ENCODE measurements at places on chromosomes 12 and 14. TPM values are rescaled to one million over a fixed set of nuclear protein-coding genes. Genes with fewer than 3 reads are reported as not detected.

DNA sequence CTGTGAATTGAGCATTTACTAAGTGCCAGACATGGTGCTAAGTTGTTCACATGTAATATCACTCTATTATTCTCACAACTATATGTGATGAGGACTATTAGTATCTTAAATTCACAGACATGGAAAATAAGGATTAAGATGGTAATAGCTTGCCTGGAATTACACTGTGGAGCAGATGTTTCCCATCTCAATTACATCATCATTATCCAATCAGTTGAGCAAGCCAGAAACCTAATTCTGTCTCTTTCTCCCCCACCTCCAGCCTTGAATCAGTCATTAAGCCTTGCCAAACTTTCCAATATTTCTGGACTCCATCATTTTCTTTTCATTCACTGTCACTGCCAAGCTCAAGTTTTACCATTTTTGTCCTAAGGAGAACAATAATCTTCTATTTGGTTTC lies 287.8 kb upstream of the KITLG start:
- peaks cover 2% of the 10 kb centered on the region for H3K4me1 ChIP-seq
- H3K36me3 ChIP-seq, result no peaks in the 10 kb centered on the region
- H3K4me3 ChIP-seq, result no peak overlapping the region
- H3K27me3 ChIP-seq, result no peaks in the 10 kb centered on the region
- no peak overlapping the region for H3K27ac ChIP-seq

- no peak for DNase-seq
- no peak overlapping the region for H3K27ac ChIP-seq
- H3K4me3 ChIP-seq, result no peak overlapping the region
Observed at GRCh38 chr14:97023871-97024270, 226.7 kb downstream of the VRK1 start.

RPL10L gene
- total RNA-seq, result not detected

- H3K4me1 ChIP-seq, result no peaks in the 10 kb centered on the region
- no peak overlapping the region for H3K4me3 ChIP-seq
- no peaks in the 10 kb centered on the region for H3K27me3 ChIP-seq
- H3K36me3 ChIP-seq, result no peaks in the 10 kb centered on the region
- H3K27ac ChIP-seq, result no peak overlapping the region
Observed at GRCh38 chr14:20706657-20707355, 18.2 kb downstream of the ANG start.

- no peak overlapping the region for H3K4me3 ChIP-seq
- no peaks in the 10 kb centered on the region for H3K4me1 ChIP-seq
- peaks cover 29% of the 10 kb centered on the region for H3K36me3 ChIP-seq
- no peaks in the 10 kb centered on the region for H3K27me3 ChIP-seq
- DNase-seq, result no peak
Observed at GRCh38 chr14:92143309-92143708, 21.5 kb downstream of the CPSF2 start.

CLEC2D gene
- 10.3 TPM for total RNA-seq

EIF4B gene
- total RNA-seq, result 774 TPM

- no peak for DNase-seq
- H3K36me3 ChIP-seq, result no peaks in the 10 kb centered on the region
- H3K4me3 ChIP-seq, result no peak overlapping the region
- H3K27me3 ChIP-seq, result no peaks in the 10 kb centered on the region
- H3K27ac ChIP-seq, result no peak overlapping the region
Observed at GRCh38 chr12:20398686-20399085, 30.3 kb downstream of the PDE3A start.

IGF1 gene
- not detected for total RNA-seq

DNA sequence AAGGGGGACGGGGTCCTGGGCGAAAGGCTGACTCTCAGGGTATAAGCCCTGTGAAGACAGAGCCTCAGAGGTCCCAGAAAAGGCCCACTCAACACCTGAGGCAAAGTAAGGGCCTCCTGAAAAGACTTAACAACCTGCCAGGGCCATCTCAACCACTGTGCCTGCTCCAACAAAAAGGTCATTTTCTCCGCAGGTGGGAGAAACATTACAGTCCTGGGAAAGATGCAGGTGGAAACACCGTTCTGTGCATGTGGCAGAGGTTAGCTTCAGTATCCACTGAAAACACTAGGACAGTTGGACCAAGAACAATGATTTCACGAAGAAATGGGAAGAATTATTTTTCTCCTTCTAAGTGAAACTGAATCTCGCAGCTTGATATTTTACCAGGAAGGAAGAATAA lies 50.9 kb downstream of the CCDC88C start:
- H3K27me3 ChIP-seq, result no peaks in the 10 kb centered on the region
- no peak overlapping the region for H3K27ac ChIP-seq
- DNase-seq, result no peak
- no peak overlapping the region for H3K4me3 ChIP-seq
- peaks cover 45% of the 10 kb centered on the region for H3K4me1 ChIP-seq
- H3K36me3 ChIP-seq, result no peaks in the 10 kb centered on the region

GRCh38 chr12:113762155-113762881 lies 203.8 kb downstream of the RBM19 start:
- no peak overlapping the region for H3K27ac ChIP-seq
- no peaks in the 10 kb centered on the region for H3K27me3 ChIP-seq
- no peaks in the 10 kb centered on the region for H3K36me3 ChIP-seq
- peak; percentile 90 for DNase-seq
- H3K4me1 ChIP-seq, result peaks cover 24% of the 10 kb centered on the region
- H3K4me3 ChIP-seq, result no peak overlapping the region

GRCh38 chr12:123741937-123742572 lies 20.0 kb upstream of the DNAH10 start:
- no peak overlapping the region for H3K27ac ChIP-seq
- H3K4me1 ChIP-seq, result no peaks in the 10 kb centered on the region
- H3K4me3 ChIP-seq, result no peak overlapping the region
- H3K36me3 ChIP-seq, result peaks cover 11% of the 10 kb centered on the region
- no peak for DNase-seq
- no peaks in the 10 kb centered on the region for H3K27me3 ChIP-seq

DNA sequence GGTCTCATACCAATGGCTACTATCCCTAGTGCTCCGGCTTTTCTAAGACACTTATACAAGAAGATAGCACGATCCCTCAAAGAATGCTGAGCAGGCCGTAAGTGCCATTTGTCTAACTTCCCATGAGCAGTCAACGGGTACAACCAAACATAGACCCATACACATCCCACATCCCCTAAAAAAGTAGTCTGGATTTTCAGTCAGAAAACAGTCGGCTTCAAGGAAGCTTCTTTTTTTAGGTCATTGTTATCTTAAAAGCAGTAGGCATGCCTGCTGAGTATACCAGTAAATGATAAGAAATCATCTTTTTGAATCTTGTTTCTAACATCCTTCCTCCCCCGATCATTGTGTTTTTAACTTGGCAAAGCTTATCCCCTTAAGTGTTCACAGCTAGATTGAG lies 19.8 kb downstream of the OSBPL8 start:
- no peak for DNase-seq
- H3K27me3 ChIP-seq, result no peaks in the 10 kb centered on the region
- H3K27ac ChIP-seq, result no peak overlapping the region
- no peaks in the 10 kb centered on the region for H3K36me3 ChIP-seq
- peaks cover 8% of the 10 kb centered on the region for H3K4me1 ChIP-seq
- H3K4me3 ChIP-seq, result no peak overlapping the region

TEAD4 gene
- 22.5 TPM for total RNA-seq

ERP27 gene
- not detected for total RNA-seq

DNA sequence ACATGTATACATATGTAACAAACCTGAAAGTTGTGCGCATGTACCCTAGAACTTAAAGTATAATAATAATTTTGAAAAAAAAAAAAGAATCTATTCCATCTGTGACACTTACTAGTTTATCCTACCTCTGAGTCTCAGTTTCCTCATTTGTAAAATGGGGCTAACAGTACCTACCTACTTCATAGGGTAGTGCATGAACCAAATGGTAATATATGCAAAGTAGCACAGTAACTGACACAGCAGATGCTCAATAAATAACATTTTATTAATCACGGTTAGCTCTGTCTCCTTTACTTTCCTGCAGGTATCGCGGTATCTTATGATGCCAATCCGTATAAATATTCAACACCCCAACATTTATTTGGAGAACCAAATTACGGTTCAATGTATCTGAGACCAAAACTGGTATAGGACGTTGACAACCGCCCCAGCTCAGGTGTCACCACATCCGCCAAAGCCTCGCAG lies 703 bp downstream of the TMED10 start:
- peak overlapping the region; percentile 69 for H3K4me3 ChIP-seq
- H3K27ac ChIP-seq, result peak overlapping the region; percentile 88
- H3K36me3 ChIP-seq, result no peaks in the 10 kb centered on the region

DNA sequence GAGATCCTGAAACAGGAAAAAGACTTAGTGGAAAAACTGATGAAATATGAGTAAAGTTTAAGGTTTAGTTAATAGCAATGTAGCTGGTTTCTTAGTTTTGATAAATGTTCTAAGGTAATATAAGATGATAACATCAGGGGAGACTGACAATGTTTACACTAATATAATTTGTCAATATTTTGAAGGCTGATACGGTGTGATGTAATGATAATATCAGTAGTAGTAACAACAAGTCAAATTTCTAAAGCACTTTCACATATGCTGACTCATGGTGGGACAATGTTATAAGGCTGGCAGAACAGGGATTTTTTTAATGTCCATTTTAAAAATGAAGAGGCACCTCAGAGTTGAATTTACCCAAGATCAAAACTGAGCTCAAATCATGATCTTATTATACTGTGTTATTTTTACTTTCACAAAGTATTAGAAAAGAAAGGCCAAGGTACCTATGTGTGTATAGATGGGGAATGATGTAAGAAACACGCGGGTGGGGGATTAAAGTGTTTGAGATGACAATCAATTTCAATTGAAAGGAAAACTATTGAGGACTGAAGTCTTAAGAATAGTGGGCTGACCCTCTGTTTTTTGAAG lies 2.4 kb upstream of the FLRT2 start:
- no peak for DNase-seq
- H3K27ac ChIP-seq, result no peak overlapping the region

GRCh38 chr12:109191621-109192250 lies 75.3 kb downstream of the ACACB start:
- no peaks in the 10 kb centered on the region for H3K36me3 ChIP-seq
- no peak for DNase-seq
- H3K27me3 ChIP-seq, result no peaks in the 10 kb centered on the region
- no peaks in the 10 kb centered on the region for H3K4me1 ChIP-seq
- no peak overlapping the region for H3K27ac ChIP-seq

TOMM20L gene
- total RNA-seq, result not detected

DNA sequence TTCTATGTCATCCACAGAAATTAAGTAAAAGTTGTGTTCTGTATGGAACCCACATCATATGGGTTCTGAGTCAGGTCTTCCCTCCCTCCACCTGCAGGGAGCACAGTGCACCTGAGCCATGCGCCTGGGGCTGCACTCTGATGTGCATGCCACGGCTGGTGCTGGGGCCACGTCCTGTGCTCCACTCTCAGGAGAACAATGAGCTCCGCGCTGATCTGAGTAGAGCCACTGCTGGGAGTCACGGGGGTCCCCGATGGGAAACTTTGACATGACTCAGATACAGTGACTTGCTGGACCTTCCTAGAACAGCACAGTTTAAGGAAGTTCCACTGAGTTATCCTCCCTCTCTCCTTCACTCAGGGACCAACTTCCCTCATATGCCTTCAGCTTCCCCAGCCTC lies 683.4 kb downstream of the TMEM121 start:
- H3K4me1 ChIP-seq, result no peaks in the 10 kb centered on the region
- no peak overlapping the region for H3K4me3 ChIP-seq
- H3K27me3 ChIP-seq, result no peaks in the 10 kb centered on the region
- no peaks in the 10 kb centered on the region for H3K36me3 ChIP-seq
- no peak for DNase-seq
- H3K27ac ChIP-seq, result no peak overlapping the region

NID2 gene
- 22.0 TPM for total RNA-seq

GNPNAT1 gene
- 41.8 TPM for total RNA-seq

DNA sequence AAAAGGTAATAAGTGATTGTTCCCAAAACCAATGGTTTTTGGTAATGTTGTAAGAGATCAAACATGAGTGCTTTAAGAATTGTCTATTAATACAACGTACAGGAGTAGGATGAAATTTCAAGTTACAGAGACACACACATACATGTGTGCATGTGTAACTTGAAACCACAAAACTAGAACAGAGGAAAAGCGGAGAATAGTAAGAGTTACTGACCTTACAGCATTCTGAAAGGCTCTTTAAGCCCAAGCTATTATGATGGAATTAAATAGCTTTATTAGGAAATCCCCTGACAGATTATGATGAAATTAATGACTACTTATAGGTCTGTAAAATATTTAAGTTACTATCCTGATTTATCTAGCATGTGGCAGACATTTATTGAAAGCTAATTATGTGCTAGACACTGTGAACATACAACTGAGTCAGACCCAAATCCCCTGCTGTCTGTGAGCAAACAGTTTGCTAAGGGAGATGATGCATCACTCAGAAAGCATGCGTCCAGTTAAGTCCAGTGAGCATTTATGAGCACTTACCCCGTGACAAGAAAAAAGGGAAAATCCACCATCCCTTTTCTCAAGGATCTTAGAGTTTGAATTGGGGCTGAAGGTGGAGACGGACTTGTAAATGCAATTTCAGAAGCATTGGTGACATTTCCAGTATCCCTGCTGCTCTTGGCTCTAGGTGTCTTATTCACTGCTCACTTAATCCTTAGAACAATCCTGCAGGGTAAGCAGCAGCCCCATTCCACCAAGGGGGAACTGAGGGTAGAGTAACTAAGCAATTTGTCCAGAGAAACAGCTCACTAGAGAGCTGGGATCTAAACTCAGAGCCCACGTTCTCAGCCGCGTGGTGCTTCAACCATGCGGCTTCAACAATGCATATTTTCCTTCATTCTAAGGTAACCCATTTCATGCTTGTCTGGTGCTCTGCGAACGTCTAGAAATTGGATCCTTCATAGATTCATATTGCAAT lies 117.4 kb downstream of the EML1 start:
- no peak overlapping the region for H3K4me3 ChIP-seq
- H3K27me3 ChIP-seq, result no peaks in the 10 kb centered on the region
- no peaks in the 10 kb centered on the region for H3K36me3 ChIP-seq
- DNase-seq, result peak; percentile 11
- H3K27ac ChIP-seq, result no peak overlapping the region

GRCh38 chr12:52827499-52828090 lies 6.5 kb downstream of the KRT79 start:
- no peaks in the 10 kb centered on the region for H3K27me3 ChIP-seq
- no peak for DNase-seq
- H3K4me1 ChIP-seq, result no peaks in the 10 kb centered on the region

DNA sequence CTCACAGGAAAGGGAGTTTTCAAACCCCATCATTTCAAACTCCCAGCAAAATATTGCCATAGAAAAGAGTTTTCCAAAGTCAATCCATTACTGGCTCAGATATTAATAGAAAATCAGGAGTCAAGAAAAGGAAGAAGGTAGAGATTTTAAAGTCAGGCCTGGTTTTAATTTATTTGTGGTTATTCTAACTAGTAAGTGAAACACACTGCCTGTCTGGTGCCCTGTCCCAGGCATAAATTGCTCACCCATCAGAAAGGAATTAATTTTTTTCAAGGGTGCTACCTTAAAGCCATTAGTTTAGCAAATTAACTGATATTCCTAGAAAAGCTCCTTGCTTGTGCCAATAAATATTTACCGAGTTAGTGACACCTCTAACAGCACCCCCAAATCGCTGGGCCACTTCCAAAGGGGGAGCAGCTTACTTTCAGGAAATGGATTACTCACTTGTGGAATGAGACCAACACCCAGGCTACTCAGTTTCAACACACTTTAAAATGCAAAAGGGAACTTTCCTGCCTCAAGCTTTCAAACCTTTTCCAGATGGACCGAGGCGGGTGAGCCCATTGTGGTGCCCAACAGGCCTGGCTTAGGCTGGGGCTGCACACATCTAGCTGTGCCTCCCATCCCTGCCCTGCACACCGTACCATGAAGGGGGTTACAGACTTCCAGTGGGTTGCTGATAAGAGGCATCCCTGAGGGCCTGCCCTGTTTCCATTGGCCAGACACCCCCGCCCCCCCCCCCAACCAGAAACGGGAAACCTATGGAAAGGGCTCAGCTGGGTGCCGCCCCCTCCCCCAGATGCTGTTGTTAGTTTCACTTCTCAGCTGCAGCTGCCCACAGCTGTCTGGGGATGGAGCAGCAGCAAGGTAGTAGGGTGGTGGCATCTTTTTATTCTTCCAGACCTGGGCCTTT lies 117.2 kb downstream of the SAMD4A start:
- no peaks in the 10 kb centered on the region for H3K27me3 ChIP-seq
- peaks cover 16% of the 10 kb centered on the region for H3K4me1 ChIP-seq
- H3K4me3 ChIP-seq, result no peak overlapping the region

Data from neural progenitor cell (in vitro differentiated cells).